ENCODE measurements at places on chromosomes 11 and 22. TPM values are rescaled to one million over a fixed set of nuclear protein-coding genes. Genes with fewer than 3 reads are reported as not detected.

Gene RCOR2
- 0.86 TPM for polyA plus RNA-seq

DNA sequence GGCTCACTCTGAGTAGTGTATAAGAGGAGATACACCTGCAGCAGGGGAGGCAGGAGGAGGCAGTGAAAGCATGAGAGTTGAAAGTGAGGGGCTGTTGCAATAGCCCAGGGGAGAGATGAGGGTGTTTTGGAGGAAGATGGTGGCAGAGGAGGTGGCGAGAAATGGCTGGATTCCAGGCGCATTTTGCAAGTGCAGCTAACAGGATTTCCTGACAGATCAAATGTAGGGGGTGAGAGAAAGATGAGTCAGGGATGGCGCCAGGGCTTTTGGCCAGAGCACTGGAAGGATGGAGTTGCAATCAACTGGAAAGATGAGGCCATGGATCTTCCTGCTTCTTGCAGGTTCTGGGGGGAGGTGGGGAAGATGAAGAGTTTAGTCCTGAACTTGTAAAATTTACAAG lies 16.8 kb upstream of the TSPAN18 start:
- DNase-seq, result no peak

- no peak for DNase-seq
Observed at GRCh38 chr11:101974771-101975170, 58.4 kb upstream of the ANGPTL5 start.

DNA sequence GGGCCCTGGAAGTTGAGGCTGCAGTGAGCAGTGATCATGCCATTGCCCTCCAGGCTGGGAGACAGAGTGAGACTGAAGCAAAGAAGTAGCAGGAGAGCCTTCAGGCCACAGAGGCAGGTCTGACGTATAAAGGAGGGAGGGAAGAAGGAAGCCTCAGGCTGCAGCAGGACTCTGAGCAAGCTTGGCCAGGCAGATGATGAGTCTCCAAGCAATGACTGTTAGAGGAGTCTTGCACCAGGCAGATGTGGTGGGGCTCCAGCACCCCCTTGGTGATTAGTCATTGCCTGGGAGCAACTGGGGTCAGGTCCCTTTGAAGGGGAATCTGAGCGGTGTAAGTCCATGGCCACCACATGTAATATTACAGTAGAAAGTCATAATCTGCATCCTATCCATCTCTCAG lies 36.6 kb upstream of the NFAM1 start:
- DNase-seq, result no peak

DNA sequence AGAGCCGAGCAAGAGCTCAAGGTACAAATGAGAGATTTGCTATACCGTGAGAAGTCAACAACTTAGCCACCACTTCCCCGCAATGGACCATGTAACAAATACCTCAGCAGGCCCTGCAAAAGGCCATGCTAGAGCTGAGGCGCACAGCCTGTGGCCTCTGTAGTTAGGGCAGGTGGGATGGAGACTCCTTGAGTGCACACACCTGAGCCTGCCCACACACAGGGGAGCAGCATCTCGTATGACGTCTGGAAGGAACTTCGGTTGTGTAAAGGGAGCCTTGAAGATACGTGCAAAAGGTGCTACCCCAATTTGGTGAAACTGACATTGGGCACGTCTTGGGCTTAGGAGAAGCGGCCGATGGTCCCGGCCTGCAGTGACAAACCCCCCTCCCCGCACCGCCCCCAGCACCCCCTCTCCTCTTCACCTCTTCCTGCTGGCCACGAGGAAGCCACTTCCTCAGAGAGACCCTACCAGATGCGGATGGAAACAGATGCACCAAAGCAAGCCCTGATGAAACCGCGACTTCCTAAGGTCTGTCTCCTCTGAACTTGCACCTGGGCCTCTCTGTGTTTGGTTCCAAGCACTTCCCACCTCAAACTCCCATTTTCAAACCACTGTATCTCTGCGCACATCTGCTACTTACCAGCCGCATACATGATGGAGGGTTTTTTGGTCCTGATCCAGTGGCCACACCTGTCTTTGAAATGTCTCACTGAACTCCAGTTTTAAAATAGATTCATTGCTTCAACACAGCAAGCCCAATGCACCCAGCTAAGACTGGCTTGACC lies 10.6 kb downstream of the CDPF1 start:
- no peak for DNase-seq

GRCh38 chr11:120805960-120806555 lies 217.8 kb upstream of the TBCEL start:
- no peak for DNase-seq

All from kidney (tissue), 22 donors.